Activated CD8-positive, alpha-beta memory T cell treated with anti-CD3 and anti-CD28 coated beads for 1 hour (primary cell): ENCODE measurements at places on chromosomes 3 and 15.

- DNase-seq = no peak
Observed at GRCh38 chr3:104180906-104181305, 1185.8 kb upstream of the ALCAM start.

DNA sequence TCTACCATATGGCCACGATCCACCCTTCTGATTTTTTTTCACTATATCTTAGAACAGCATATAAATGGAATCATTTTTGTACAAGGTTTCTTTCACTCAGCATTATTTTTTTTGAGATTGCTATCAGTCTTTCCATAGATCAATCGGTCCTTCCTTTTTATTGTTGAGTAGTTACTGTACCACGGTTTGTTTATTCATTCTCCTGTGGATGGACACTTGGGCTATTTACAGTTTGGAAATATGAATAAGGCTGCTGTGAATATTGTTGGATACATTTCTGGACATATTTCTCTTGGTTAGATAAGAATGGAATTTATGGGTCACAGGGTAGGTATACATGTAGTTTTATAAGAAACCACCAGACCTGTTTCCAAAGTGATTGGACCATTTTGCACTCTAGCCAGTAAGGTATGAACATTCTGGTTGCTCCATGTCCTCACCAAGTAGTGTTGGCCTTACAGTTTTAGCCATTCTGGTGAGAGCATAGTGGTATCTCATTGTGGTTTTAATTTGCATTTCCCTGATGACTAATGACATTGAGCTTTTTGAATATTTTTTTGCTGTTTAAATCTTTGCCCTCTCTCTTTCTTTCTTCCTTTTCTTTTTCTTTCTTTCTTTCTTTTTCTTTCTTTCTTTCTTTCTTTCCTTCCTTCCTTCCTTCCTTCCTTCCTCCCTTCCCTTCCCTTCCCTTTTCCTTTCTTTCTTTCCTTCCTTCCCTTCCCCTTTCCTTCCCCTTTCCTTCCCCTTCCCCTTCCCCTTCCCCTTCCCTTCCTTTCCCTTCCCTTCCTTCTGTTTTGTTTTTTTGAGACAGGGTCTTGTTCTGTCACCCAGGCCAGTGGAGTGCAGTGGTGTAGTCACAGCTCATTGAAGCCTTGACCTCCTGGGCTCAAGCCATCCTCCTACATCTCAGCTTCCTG lies 49.2 kb downstream of the LRRK1 start:
- no peak for DNase-seq

DNA sequence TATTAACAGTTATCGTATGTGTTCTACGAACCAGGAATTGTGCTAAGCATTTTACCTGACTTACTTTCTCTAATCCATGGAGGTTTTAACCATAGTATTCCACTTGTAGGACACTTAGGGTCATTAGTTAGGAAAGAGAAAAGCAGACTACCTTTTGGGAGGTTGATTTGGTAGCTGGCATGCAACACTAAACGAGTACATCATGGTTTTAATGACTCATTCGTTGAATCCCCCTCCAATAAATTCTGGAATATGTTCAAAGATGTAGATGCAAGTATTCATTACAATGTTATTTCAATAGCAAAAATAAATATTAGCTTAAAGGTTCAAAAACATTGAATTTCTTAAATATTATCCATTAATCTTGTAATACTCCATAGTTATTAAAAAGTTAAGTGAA lies 162.5 kb downstream of the FMN1 start:
- DNase-seq = no peak

GRCh38 chr3:78580681-78581080 lies 1187.1 kb downstream of the ROBO1 start:
- DNase-seq = no peak

DNA sequence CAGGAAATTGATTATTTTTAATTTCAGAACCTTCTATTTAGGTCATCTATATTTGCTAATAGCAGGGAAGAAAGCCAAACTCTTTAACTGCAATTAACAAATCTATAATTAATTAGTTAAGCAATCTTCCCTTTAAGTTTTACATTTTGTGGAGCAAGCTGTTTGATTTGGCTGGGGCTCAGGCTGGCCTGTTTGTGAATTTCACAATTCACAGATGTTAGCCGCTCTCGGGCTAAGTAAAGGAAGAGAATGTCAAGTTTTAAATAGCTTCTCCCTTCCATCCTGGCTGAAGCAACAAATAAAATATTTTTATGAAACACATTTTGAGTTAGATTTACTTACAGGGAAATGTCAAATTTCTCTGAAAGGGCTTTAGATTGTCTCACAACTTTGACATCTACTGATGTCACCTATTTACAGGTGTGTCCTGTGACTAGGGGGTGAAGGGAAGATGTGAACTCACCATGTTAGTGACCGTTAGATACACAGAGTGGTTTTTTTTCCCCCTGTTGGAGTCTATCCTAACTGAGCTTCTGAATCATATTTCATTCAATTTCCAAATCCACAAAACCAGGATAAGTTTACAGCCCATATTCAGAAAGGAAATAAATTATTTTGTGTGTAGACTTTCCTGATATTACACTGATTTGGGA lies 1.3 kb upstream of the TP63 start:
- no peak for DNase-seq

DNA sequence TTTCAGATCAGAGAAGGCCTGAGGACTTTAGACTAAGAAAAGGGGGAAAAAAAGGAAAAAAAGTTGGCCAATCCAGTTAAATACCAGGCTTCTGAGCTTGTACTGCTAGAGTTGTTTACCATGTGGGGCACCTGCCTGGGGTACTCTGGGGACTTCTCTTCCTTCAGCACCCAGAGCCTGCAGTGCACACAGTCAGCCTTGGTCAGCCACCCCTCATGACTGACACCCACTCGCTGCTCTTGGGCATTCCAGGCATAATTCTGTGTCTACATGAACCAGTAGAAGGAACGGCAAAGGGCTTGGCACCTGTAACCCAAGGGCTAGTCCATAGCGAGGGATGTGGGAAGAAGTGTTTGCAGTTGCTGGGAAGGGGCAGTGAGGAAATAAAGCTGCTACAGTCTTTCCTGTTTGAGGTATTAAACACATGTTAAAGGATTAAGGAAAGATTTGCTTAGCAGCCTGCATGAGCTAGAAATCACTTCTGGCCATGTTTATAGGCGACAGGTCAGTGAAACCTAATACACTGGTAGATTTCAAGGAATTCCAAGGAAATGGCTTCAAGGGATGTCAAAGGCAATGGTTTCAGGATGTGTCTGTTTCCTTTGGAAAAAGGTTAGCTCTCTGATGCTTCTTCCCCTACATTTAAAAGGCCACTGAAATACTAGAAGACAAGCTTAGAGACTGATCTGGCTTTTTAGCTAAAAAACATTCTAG lies 232.5 kb downstream of the CHST2 start:
- no peak for DNase-seq

DNA sequence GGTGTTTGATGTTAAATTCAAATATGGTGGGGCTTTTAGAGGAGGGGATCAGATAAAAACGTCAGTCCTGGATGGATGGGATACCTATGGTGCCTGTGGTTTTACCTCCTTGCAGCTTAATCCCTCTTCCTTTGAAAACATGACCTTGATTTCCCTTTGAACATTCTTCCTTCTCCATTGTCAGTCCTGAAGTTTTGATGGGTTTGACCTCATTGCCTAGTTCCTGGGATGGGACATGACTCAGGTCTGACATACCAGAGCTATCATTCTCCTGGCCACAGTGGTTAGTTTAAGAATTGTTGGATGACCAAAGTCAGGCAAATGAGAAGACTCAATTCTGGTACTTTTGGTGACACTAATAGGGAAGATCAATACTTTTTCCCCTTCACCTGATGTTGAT lies 87.2 kb downstream of the PRICKLE2 start:
- DNase-seq = no peak

GRCh38 chr15:66452971-66453580 lies 44.5 kb downstream of the SNAPC5 start:
- DNase-seq = no peak

GRCh38 chr3:113064183-113064582 lies 73.4 kb downstream of the GTPBP8 start:
- no peak for DNase-seq

DNA sequence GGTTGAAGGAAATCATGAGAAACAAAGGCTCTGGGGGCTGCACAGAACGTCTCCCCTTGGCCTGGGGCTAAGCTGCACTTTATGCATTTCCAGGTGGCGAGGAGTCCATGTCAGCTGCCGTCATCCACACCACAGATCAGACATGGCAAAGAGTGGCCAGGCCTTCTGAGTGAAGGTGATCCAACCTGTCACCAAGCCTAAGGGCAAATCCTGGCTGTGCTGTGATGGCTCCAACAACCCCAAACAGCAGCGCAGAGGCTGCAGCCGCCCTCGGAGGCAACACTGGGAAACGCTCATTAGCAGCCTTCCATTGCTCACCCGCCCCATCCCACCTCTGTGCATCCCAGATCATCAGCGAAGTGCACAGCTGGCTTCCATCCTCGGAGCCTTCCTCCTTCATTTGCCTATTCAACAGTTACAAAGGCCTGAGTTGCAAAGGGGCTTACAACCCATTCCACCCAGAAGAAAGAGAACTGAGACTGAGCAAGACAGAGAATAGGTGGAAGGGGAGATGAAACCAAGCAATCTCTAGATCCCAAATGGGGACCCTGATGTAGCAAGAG lies 55.7 kb downstream of the SRGAP3 start:
- no peak for DNase-seq

DNA sequence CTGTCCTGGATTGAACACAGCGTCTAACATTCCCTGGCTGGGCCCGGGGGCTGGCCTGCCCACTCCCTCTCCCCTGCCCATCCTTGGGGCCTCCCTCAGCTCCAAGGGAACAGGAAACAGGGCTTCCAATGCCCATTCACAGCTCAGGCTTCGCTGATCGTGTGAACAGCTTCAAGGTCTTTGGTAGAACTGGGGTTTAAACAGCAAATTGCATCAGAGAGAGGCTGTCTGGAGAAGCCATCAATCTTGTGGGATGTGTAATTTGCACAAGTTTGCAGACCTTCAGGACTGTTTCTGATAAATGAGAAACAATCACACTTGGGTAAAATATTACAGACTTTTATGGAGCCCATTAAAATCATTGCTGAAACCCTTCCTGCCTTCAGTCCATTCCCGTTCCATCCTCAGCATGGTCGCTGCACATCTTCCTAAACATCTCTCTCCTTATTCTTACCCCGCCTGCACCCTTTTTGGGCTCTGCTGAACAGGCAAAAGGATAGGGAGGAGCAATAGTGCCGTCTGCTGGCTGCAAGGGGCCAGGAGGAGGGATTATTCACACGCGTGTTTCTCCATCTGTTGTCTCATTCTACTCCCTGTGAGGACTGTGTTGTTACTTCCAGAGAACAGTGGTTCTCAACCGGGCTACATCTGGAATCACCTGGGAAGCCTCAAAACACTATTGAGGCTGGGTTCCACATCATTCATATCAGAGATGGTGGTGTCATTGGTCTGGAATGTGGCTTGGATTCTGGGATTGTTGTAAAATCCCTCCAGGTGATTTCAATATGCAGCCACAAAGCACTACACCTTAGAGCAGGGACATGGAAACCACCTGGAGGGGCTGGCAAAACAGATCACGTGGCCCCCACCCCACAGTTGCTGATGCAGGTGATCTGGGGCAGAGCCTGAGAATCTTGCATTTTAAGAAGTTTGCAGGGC lies 116.3 kb downstream of the CLSTN2 start:
- DNase-seq = no peak

GRCh38 chr15:78307976-78308375 lies 8.6 kb upstream of the SKIC8 start:
- no peak for DNase-seq

- no peak for DNase-seq
Observed at GRCh38 chr3:45991341-45991740, 4.3 kb downstream of the FYCO1 start.

- no peak for DNase-seq
Observed at GRCh38 chr15:67884514-67885174, 44.8 kb upstream of the RNU6-1 start.

DNA sequence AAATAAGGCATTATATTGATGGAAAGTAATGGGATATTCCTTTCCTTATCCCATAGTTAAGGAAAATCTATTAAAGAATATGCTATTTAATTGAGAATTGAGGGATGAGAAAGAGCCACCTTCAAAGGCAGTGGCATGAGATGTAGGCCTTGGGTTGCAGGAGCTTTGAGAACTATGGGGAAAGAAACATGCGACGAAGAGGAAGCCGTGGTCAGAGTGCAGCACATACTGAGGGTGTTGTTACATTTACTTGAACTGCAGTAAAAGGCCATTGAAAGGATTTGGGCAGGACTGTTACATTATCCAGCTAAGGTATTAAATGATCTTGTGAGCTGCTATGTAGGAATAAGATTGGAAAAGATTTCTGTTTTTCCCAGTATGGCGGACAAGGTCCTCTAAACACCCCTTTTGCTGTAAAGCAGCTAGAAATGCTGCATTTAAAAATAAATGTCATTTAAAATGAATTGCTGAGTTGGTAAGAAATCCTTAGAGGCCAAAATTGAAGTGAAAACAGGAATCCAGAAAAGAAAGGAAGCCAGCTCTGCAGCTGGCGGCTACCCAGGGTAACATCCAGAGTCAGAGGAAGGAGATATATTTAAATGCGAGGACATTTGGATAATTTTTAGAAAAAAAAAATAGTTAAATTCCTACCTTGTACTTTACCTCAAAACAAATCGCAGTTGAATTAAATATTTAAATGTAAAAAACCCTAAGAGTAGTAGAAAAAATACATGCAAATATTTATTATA lies 61.7 kb downstream of the IL1RAP start:
- no peak for DNase-seq

DNA sequence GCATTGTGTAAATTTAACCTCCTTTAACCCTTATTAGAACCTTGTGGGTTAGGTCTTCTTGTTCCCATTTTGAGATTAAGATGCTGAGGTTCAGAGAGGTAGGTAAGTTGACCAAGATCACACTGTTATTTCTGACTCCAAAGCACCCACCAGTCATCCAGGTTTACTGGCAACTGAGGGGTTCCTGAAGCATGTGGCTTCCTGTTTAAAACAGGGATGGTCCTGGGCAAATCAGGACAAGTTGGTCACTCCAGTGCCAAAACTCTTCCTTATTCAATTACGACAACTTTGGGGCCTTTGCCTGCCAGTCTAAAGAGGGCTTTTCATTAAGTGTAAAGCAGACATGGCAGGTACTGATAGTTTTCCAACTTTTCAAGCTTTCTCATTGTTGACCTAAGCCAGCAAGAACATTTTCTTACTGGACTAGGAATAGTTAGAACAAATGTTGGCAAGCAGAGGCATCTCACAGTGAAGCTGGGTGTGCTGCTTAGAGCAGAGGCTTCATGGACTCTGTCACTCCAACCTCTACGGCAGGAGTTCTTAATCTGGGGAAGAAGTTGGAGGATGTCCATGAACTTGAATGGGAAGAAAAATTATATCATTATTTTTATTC lies 149.4 kb upstream of the ADAMTS9 start:
- no peak for DNase-seq

DNA sequence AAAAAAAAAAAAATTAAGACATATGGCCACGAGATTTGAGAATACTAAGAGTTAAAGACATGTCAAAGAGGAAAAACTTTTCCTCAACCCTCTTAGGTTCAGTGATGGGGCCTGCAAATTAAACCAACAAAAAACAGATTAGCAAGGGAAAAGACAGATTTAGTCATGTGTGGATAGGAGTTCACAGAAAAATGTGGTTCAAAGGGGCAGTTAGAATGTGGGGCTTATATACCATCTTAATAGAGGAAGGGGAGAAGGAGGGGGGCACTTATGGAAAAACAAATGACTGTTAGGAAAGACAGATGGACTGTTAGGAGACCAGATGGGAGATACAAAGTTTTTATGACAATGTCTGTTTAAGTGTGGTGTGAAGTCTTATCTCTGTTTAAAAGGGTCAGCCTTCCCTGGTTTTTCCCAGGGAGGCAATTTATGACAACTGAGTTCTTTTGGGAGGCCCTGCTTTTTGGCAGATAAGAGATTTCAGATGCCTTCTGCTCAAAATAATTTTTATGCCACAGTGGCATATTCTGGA lies 68.7 kb upstream of the FURIN start:
- no peak for DNase-seq

- DNase-seq = no peak
Observed at GRCh38 chr3:118181274-118181673, 853.4 kb downstream of the IGSF11 start.
